Heart left ventricle (tissue), 16 donors: ENCODE measurements at places on chromosomes 4 and X. TPM values are rescaled to one million over a fixed set of nuclear protein-coding genes. Genes with fewer than 3 reads are reported as not detected.

Gene HTATSF1
- 61.6 TPM for total RNA-seq

Gene TGIF2LX
- not detected for total RNA-seq

DNA sequence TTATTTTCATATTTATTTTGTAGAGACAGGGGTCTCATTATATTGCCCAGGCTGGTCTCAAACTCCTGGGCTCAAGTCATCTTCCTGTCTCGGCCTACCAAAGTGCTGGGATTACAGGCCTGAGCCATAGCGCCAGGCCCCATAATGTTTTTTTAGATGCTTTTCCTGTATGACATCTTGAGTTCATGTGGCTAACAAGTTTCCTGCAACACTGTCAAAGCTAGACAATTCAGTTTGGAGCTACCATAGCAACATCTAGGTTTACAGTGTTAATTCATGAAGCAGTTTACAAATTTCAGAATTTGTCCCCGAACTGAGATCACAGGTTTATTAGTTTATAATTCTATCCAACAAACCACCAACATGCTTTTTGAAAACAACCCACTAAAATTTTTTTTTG, 6.4 kb upstream of the IL13RA2 start:
- H3K27ac ChIP-seq = no peak overlapping the region
- H3K4me1 ChIP-seq = no peaks in the 10 kb centered on the region
- H3K36me3 ChIP-seq = no peaks in the 10 kb centered on the region
- no peak for DNase-seq
- H3K4me3 ChIP-seq = no peak overlapping the region

GRCh38 chr4:184448821-184449220, 25.5 kb downstream of the IRF2 start:
- H3K4me3 ChIP-seq = peak overlapping the region; percentile 35
- peak; percentile 77 for DNase-seq
- H3K36me3 ChIP-seq = no peaks in the 10 kb centered on the region
- peaks cover 98% of the 10 kb centered on the region for H3K4me1 ChIP-seq
- H3K27ac ChIP-seq = peak overlapping the region; percentile 73
- no peaks in the 10 kb centered on the region for H3K27me3 ChIP-seq

Gene SCARB2
- total RNA-seq = 90.0 TPM

DNA sequence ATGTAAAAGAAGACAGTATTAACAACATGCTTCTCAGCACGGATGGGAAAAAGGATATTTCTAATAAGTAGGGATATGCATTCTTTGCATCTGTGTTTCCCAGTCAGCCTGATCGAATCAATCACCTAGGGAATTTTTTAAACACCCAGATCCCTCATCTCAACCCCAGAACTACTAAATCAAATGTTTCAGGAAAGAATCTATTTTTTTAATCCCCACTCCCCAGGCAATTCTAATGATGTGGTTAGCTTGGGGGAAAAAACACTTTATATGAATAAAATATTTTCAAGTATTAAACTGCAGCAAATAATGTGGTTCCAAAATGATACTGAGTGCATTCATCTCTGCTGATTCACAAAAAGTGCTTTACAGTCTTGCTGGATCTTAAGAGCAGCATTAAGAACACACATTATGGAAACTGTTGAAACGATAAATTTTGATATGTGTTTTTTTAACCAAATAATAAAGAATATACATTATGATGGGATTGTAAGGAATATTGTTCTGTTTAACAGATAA, 68.7 kb upstream of the GUCY1A1 start:
- no peaks in the 10 kb centered on the region for H3K4me1 ChIP-seq
- H3K36me3 ChIP-seq = no peaks in the 10 kb centered on the region
- no peak overlapping the region for H3K4me3 ChIP-seq
- H3K27me3 ChIP-seq = no peaks in the 10 kb centered on the region
- no peak overlapping the region for H3K27ac ChIP-seq
- DNase-seq = no peak

Gene TMPRSS11F
- not detected for total RNA-seq

- no peak overlapping the region for H3K4me3 ChIP-seq
- no peak for DNase-seq
- no peaks in the 10 kb centered on the region for H3K36me3 ChIP-seq
- H3K4me1 ChIP-seq = no peaks in the 10 kb centered on the region
- H3K27me3 ChIP-seq = no peaks in the 10 kb centered on the region
These were observed 360.5 kb upstream of the SLC7A11 start for GRCh38 chr4:138602664-138603063.

DNA sequence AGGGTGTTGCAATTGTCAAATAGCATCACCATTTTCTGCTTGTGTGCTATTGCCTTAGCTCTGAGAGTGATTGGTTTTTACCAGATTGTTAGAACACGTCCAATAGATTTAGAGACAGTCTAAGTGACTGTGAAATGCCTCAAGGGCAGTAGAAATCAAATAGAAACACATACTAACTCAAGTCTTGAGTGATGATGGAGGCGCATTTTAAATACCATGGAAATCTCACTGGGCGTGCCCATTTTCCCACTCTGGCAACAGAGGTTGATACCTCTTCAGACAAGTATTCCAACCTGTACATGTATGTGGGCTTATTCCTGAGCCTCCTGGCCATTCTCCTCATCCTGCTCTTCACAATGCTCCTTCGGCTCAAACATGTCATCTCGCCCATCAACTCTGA, 7.2 kb downstream of the SERTM2 start:
- H3K27ac ChIP-seq = no peak overlapping the region
- no peaks in the 10 kb centered on the region for H3K27me3 ChIP-seq
- no peaks in the 10 kb centered on the region for H3K4me1 ChIP-seq
- no peak overlapping the region for H3K4me3 ChIP-seq
- DNase-seq = no peak

DNA sequence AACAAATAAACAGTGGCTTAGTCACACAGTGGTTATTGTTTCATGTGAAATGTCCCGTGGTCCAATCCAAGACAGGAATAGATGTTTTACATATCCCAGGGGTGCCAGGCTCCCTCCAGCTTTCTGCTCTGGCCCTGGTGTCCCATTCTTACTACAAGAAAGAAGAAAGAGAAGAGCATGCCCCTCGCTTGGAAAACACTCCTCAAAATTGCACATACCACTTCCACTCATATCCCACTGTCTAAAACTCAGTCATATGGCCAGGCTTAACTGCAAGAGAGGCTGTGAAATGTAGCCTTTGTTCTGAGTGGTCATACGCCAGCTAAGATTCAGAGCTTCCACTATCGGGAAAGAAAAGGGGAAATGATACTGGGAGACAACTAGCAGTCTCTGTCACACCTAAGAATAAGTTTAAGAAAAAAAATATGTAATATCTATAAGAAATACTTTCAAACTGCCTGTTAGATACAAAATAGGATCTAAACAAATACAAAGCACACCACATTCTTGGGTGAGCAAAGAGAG, 306.8 kb upstream of the FAM241A start:
- H3K4me1 ChIP-seq = no peaks in the 10 kb centered on the region
- no peak overlapping the region for H3K4me3 ChIP-seq
- no peak overlapping the region for H3K27ac ChIP-seq
- DNase-seq = no peak
- H3K27me3 ChIP-seq = no peaks in the 10 kb centered on the region

DNA sequence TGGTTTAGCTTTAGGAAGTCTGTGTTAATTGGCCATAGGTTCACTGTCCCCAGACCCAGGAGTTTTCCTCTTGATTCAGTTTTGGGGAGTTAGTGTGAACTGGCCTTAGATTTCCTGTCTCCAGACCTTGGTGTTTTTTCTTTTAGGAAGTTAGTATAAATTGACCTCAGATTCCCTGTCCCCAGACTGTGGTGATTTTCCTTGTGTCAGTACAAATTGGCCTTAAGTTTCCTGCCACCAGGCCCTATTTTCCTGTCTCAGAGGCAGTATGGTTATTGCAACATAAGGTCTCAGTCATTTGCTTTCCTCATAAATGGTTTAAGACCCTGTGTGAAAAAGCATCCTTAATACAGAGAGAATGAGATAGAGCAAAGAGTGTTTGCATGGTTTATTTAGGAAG, 595.8 kb downstream of the NLGN4X start:
- H3K4me1 ChIP-seq = no peaks in the 10 kb centered on the region
- no peaks in the 10 kb centered on the region for H3K27me3 ChIP-seq
- no peak overlapping the region for H3K27ac ChIP-seq
- H3K36me3 ChIP-seq = no peaks in the 10 kb centered on the region
- H3K4me3 ChIP-seq = no peak overlapping the region
- no peak for DNase-seq

Gene GRID2
- total RNA-seq = 0.29 TPM

DNA sequence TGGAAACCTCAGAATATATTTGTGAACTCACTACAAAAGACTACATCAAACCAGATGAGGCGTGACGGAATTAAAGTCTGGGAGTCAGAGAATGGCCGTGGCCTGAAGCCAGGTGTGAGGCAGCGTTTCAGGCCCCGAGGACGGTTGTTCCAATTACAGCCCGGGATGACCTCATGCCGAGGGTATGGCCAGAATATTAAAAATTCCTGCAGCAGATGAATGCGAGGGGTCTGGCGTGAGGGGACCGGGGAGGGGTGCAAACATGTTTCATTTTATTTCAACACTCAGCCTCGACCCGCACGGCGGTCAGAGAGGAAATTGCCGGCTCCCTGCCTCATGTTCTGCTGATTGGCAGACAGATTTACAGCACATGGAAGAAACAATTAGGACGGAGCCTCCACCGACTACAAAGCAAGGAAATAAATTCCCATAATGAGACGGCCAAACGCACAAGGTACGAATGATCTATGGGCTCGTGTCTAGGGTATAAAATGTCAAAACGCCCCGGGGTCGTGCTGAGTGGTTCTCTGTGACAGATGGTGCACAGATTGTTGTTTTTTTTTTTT, 289.7 kb downstream of the SHOX start:
- no peaks in the 10 kb centered on the region for H3K27me3 ChIP-seq
- no peak overlapping the region for H3K4me3 ChIP-seq
- H3K27ac ChIP-seq = no peak overlapping the region
- H3K4me1 ChIP-seq = no peaks in the 10 kb centered on the region
- no peaks in the 10 kb centered on the region for H3K36me3 ChIP-seq

GRCh38 chrX:111521169-111521568, 9.7 kb downstream of the SERTM2 start:
- no peaks in the 10 kb centered on the region for H3K36me3 ChIP-seq
- H3K27ac ChIP-seq = no peak overlapping the region
- H3K4me1 ChIP-seq = no peaks in the 10 kb centered on the region
- no peaks in the 10 kb centered on the region for H3K27me3 ChIP-seq

DNA sequence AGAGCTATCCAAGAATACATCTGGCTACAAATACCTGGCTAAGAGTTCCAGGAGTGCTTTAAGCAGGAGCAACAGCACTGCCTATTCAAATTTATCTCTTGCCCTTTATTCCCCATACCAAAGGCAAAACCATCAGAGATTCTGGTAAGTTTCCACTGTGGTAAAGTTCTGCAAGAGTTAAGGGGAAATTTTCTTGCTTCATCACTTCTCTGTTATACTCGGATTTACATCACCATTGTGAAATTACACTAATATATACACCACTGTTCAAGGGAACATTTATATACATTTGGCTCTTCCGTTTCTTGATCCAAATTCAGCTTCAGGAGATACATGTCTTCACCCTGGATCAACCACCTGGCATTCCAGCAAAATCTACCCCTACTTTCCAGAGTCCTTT, 70.8 kb upstream of the PTPN13 start:
- DNase-seq = no peak
- H3K4me3 ChIP-seq = no peak overlapping the region
- no peak overlapping the region for H3K27ac ChIP-seq

DNA sequence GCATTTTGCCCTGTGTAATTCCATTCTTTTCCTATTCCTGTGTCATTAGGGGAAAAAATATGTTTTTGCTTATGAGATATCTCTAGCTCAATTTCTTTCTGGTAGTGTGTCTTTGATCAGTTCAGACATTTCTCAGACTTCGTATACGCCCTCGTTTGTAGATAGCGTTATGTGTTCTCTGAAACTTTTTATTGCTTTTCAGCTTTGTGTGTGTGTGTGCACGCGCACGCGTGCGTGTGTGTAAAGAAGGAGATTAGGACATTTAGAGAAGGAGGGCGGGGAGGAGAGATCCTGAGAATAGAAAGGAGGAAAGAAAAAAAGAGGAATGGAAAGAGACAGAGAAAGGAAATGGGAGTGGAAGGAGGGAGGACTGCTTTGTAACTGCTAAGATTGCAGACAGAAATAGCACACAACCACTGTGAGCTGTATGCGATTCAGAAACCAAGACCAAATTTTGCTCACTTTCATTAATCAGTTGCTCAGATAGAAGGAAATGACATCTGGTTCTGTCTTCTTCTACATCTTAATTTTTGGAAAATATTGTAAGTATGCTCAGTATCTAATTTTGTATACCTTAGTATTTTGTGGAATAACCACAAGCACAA, at the start of gene RXFP1:
RXFP1 (plus strand) TSS at position 399 of the 605 bp plus-strand sequence; CDS start at position 494, 95 bp downstream.
- H3K27ac ChIP-seq = no peak within 1 kb of the TSS
- H3K4me3 ChIP-seq = no peak within 1 kb of the TSS
- H3K36me3 ChIP-seq = no peaks in the 10 kb centered on the region
- H3K4me1 ChIP-seq = no peaks in the 10 kb centered on the region

- no peak for DNase-seq
- H3K4me1 ChIP-seq = peaks cover 5% of the 10 kb centered on the region
- H3K27ac ChIP-seq = peak overlapping the region; percentile 94
- no peaks in the 10 kb centered on the region for H3K27me3 ChIP-seq
- H3K4me3 ChIP-seq = peak overlapping the region; percentile 82
These were observed 15.4 kb downstream of the UTP3 start for GRCh38 chr4:70703619-70704214.

GRCh38 chrX:149504226-149504914, 736 bp downstream of the IDS start:
- DNase-seq = no peak
- no peaks in the 10 kb centered on the region for H3K4me1 ChIP-seq
- H3K27ac ChIP-seq = peak overlapping the region; percentile 84
